ENCODE measurements at places on chromosomes 4 and X. TPM values are rescaled to one million over a fixed set of nuclear protein-coding genes. Genes with fewer than 3 reads are reported as not detected.

Gene GNRHR
- polyA plus RNA-seq = not detected

GRCh38 chrX:107827030-107827831, 1.6 kb downstream of the MID2 start:
- DNase-seq = no peak

DNA sequence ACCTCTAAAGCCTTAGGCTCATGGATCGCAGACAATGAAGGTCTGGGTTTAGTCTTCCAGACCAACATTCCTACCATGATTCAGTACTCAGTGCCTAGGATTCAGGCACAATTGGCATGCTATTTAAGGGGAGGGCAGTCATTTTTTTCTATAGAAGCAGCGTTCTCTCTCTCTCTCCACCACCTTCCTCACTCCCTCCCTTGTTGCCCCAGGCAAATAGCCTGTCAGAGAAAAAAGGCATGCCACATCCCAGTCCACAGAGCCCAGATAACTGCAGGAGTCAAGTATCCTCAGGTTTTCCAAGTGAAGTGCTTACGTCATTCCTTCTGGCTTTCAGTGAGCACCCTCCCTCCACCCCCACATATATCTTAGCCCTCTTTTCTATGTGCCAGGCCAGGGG, 533.0 kb downstream of the BCOR start:
- DNase-seq = no peak

- DNase-seq = no peak
Observed at GRCh38 chr4:84035568-84035967, 463.5 kb downstream of the NKX6-1 start.

GRCh38 chr4:174084542-174084941, 198.9 kb downstream of the FBXO8 start:
- DNase-seq = no peak
